ENCODE measurements at places on chromosomes 2 and 18. TPM values are rescaled to one million over a fixed set of nuclear protein-coding genes. Genes with fewer than 3 reads are reported as not detected.
A peak's percentile ranks its signal among the peaks of the same experiment; 100 is the strongest.

Gene PCARE
- polyA plus RNA-seq, result not detected

Gene C2orf80
- polyA plus RNA-seq, result not detected

Gene ABCG8
- polyA plus RNA-seq, result not detected

Gene CHST9
- not detected for polyA plus RNA-seq

Gene GPAT2
- polyA plus RNA-seq, result 0.53 TPM

Gene ZBTB14
- 4.5 TPM for polyA plus RNA-seq

Gene SNTG2
- 0.17 TPM for polyA plus RNA-seq

Gene CPO
- polyA plus RNA-seq, result not detected

GRCh38 chr2:137002896-137003295, 237.6 kb downstream of the THSD7B start:
- no peaks in the 10 kb centered on the region for H3K4me1 ChIP-seq
- H3K27ac ChIP-seq, result no peak overlapping the region
- no peak for DNase-seq
- no peak overlapping the region for H3K4me3 ChIP-seq
- no peaks in the 10 kb centered on the region for H3K36me3 ChIP-seq

DNA sequence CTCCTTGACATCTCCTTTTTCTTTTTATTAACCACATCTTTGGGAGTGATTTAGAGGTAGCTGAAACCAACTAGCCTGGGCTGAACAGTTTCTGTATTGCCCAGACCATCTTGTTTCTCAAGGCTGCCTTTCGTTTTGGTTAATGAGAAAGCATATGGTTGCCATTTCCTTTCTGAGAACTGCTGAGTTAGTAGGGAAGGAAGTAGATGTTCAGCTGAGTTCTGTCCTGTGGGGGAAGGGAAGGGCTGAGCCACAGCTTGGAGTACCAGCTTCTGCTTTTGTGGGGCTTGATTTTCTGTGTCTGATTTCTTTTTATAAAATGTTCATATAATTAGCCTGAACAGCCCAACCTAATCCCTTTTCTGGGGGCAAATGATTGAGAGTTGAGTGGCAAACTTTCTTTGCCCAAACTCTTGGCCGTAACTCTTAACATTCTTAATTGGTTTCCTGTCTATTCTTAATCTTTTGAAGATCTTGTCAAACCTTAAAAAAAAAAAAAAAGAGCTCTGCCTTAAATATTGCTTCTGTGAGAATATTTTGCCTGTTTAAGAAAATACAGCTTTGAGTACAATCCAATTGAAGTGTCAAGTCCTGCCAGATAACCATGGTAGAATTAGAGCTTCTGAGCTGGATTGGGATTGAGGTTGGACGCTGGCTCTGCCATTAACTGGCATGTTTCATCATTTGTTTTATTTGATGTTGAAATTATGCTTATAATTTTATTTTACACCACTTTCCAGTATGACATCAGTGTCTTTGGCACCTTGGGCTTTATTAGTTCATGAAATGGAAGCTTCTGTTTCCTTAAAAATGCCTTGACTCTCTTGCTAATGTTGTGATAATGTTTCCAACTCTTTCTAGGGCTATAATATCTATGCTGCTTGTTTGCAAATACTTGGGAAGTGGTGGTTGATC, 1.9 kb upstream of the NABP1 start:
- no peak for DNase-seq

- peaks cover 12% of the 10 kb centered on the region for H3K4me1 ChIP-seq
- no peaks in the 10 kb centered on the region for H3K27me3 ChIP-seq
- no peak overlapping the region for H3K4me3 ChIP-seq
These were observed 162.4 kb downstream of the CELF4 start for GRCh38 chr18:37403100-37403781.

GRCh38 chr2:58047961-58048360, 1.4 kb downstream of the VRK2 start:
- no peak for DNase-seq
- no peak overlapping the region for H3K27ac ChIP-seq
- H3K36me3 ChIP-seq, result no peaks in the 10 kb centered on the region
- H3K27me3 ChIP-seq, result no peaks in the 10 kb centered on the region
- H3K4me3 ChIP-seq, result no peak overlapping the region
- peaks cover 2% of the 10 kb centered on the region for H3K4me1 ChIP-seq

- H3K4me3 ChIP-seq, result peak overlapping the region; percentile 12
- DNase-seq, result no peak
- H3K27me3 ChIP-seq, result peaks cover 68% of the 10 kb centered on the region
- H3K27ac ChIP-seq, result no peak overlapping the region
These were observed 44.9 kb downstream of the SERTAD2 start for GRCh38 chr2:64608867-64609226.

GRCh38 chr2:101790416-101790815, 92.9 kb downstream of the MAP4K4 start:
- no peaks in the 10 kb centered on the region for H3K27me3 ChIP-seq
- H3K4me1 ChIP-seq, result peaks cover 20% of the 10 kb centered on the region
- no peak overlapping the region for H3K27ac ChIP-seq
- no peak overlapping the region for H3K4me3 ChIP-seq

DNA sequence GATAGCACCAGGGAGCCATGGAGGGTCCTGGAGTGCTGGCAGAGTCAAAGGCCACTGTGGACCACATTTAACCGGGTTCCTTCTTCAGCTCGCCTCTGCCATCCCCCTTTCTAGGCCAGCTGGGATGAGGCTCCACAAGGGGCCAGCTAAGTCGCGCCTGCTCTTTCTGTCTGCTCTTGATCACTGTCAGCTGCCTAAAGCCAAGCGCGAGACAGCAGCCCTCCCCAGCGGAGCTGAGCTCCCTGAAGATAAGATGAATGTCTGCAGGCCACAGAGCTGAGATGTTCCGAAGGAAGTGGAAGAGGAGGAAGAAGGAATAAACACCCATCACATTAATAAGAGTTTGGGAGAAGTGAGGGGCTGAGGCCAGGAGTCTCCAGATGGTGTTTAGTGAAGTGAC, 99.6 kb downstream of the CELF4 start:
- H3K36me3 ChIP-seq, result no peaks in the 10 kb centered on the region
- no peak for DNase-seq
- no peak overlapping the region for H3K4me3 ChIP-seq
- H3K4me1 ChIP-seq, result no peaks in the 10 kb centered on the region
- no peak overlapping the region for H3K27ac ChIP-seq

GRCh38 chr2:197822333-197822732, 17.9 kb downstream of the PLCL1 start:
- H3K27me3 ChIP-seq, result no peaks in the 10 kb centered on the region
- no peak overlapping the region for H3K4me3 ChIP-seq
- DNase-seq, result no peak
- no peaks in the 10 kb centered on the region for H3K4me1 ChIP-seq

DNA sequence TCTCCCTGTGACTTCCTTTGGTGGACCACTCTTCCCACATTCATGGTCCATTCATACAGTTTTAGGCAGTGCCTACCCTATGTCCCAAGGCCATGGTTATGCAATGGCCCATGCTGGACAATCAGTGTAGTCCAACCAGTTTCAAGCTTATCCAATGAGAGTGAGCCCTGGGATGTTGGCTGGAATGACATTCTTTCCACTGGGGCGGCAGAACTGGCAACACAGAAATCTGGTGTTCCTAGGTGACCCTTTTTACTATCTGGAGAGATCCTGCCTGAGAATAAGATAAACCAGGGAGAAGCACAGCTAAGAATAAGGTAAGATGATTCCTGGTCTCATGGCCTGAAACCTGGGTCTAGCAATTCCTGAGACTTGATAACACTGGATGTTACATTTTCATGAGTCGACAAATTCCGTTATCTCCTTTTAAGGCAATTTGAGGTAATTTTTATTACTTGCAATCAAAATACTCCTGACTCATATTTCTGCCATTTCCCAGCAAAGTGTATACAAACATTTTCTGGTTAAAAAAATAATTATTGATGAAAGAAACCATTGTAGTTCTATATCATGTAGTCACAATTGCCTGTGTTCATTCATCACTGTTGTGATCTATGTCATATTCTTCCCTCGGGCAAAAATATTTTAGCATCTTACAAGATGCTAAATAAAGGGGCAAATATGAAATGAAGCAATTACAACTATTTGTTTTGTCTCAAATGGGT, 271.5 kb upstream of the LYPD1 start:
- no peaks in the 10 kb centered on the region for H3K27me3 ChIP-seq
- peaks cover 2% of the 10 kb centered on the region for H3K36me3 ChIP-seq
- H3K4me1 ChIP-seq, result peaks cover 11% of the 10 kb centered on the region
- DNase-seq, result peak; percentile 13

GRCh38 chr2:186060744-186061440, 322.3 kb downstream of the FSIP2 start:
- no peak overlapping the region for H3K4me3 ChIP-seq
- no peaks in the 10 kb centered on the region for H3K36me3 ChIP-seq
- H3K27me3 ChIP-seq, result no peaks in the 10 kb centered on the region
- no peak for DNase-seq

GRCh38 chr2:151905963-151906632, 77.9 kb upstream of the ARL5A start:
- no peaks in the 10 kb centered on the region for H3K4me1 ChIP-seq
- no peak overlapping the region for H3K4me3 ChIP-seq
- no peak overlapping the region for H3K27ac ChIP-seq
- DNase-seq, result no peak
- no peaks in the 10 kb centered on the region for H3K27me3 ChIP-seq

- H3K4me1 ChIP-seq, result peaks cover 2% of the 10 kb centered on the region
- no peaks in the 10 kb centered on the region for H3K27me3 ChIP-seq
- H3K27ac ChIP-seq, result no peak overlapping the region
- no peaks in the 10 kb centered on the region for H3K36me3 ChIP-seq
These were observed 50.2 kb upstream of the GALNT3 start for GRCh38 chr2:165844216-165844615.

GRCh38 chr18:30280861-30281470, 761.6 kb downstream of the DSC3 start:
- peak; percentile 59 for DNase-seq
- no peaks in the 10 kb centered on the region for H3K36me3 ChIP-seq
- no peak overlapping the region for H3K27ac ChIP-seq
- H3K4me3 ChIP-seq, result no peak overlapping the region

Data from IMR-90 (cell line).